NCI-H146 (cell line): ENCODE measurements at places on chromosomes 3 and 15.

DNA sequence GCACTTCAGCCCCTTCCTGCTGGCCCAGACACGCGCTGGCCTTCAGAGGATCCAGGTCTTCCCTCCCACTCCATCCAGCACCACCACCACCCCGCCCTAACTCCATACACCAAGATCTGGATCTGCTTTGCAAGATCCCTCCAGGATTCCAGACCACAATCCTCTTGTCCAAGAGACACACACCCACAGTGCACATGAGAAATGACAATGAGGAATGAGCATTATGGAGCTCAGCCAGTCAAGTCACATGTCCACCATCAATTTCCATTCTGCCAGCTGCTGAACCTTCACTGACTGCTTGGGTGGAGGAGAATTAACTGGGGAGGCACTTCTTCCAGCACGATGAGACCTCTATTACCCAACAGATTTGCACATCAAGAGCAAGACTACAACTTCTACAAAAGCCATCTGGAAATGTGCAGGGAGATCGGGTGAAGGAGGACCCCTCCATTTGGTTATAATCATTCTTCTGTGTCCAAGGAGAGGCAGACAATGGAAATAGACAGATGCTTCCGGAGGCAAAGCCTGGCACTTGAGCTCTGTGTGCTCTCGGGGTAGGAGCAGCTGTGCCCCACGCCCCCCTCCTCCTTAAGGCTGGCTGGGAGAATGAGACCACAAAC is 12.3 kb upstream of the SPATA12 start:
- no peak for DNase-seq

- DNase-seq = no peak
Observed at GRCh38 chr3:1843111-1843510, 255.6 kb upstream of the CNTN4 start.

GRCh38 chr3:31004025-31004678 is 109.7 kb upstream of the GADL1 start:
- no peak for DNase-seq

DNA sequence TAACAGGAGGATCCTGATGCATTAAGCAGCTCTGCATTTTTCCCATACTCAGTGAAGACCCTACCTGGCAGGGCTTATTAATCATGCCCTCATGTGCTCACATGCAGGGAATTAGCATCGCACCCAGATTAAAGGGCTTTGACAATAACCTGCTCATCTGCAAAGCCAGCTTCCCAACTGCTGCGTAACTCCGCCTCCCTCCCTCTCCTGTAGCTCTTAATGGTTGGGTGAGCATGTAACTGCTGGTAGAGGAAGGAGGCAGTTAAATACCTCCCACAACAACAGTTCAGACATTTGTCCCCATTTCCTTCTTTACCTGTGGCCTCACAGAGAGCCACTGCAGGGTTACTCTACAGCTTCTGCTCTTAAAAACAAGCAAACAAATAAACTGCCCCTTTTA is 203.6 kb upstream of the WNT5A start:
- DNase-seq = peak; percentile 43

DNA sequence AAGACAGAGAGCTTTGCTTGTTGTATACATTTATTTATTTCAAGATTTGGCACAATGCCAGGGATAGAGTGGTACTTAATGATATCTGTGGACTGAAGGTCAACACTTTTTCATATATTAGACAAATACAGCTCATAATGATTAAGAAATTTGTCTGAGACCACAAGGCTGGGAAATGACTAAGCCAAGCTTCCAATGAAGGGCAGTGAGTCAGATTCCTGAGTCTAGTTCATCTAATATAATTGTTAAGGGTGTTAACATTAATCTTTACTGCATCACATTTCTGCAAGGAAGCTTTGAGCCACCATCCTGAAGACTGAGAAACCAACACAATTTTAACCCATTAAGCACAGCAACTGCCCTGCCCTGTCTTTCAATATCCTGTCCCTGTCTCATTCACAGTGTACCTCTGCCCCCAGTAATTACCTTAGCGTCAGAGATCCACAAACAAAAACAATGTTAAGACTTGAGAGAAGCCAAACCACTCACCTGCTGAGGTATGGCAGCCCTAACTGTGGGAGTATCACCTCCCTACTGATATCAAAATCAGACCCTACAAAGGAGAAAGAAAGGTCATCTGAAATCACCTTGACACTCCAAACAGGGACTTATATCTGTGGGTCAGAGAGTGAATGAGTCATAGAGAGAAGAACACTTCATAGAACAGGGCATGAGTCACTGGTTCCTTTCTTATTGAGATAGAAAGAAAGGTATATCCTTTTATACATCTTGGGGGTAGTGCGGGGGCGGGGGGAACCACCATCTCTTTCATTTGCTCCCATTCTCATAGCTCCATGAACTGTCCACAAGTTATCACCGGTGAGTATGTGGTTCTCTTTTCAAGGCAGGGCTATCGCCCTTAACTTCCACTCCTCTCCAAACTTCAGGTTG is 74.7 kb downstream of the MAGI1 start:
- DNase-seq = no peak

DNA sequence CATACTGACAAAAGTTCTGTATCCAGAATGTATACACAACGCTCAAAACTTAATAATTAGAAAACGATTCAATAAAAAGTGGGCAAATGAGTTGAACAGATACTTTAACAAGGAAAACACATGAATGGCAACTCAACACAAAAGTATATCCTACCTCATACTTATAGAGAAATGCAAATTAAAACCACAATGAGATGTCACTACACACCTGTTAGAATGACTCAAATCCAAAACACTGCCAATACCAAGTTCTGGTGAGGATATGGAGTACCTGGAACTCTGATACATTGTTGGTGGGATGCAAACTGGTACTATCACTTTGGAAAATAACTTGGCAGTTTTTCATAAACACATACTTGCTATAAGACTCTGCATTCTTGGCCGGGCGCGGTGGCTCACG is 42.1 kb downstream of the PRTG start:
- DNase-seq = no peak

- DNase-seq = no peak
Observed at GRCh38 chr15:74122403-74123130, 7.8 kb upstream of the ISLR2 start.

DNA sequence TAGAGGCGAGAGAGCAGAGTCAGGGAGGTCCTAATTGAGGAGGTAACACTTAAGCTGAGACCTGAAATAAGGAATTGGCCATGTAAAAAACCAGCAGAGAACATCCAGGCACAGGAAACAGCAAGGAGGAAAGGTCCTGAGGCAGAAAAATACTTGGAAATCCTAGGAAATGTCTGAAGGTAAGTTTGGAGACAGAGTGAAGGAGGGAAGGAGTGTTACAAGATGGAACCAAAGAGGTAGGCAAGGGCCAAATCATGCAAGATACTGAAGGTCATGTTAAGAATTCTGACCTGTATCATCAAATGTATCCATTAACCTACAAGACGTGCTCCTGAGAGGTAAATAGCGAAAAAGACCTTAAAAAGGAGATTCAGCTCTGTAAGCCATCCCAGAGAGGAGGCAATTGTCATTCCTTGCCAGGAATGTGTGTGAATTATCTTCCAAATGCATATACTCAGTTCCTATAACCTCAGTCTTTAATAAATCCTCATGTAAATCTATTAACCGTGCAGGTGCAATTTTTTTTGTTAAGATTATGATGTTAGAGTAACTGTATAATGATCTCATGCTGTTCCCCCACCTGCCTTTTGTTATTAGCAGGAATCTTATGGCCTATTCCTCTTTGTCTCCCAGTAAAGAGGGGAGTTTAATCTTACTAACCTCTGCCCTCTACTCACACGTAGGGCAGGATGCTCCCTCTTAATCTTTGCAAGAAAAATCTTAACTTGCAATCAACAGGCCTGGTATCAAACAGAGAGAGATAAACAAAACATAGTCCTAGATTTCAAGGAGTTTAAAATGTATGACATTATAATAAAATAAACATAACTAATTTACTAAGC is 166.9 kb downstream of the ULK4 start:
- peak; percentile 81 for DNase-seq
